ENCODE measurements at places on chromosomes 6 and 20.

DNA sequence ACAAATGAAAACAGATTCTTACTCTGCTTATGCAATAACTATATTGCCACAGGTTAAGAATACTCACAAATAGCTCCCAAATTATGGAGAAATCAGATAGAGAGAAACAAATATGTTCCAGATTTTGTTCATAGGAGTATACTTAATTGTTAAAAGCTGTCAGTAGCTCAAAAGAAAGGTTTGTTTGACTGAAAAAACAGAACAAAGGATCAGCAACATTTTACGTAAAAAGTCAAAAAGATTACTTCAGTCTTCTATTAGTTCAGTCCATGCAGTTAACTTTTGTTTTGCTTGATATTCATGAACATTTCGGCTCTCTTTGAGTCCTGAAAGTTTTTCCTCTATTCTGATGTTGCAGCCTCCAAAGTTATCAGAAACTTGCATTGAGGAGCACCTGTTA lies 13.4 kb upstream of the NANP start:
- no peak for DNase-seq

DNA sequence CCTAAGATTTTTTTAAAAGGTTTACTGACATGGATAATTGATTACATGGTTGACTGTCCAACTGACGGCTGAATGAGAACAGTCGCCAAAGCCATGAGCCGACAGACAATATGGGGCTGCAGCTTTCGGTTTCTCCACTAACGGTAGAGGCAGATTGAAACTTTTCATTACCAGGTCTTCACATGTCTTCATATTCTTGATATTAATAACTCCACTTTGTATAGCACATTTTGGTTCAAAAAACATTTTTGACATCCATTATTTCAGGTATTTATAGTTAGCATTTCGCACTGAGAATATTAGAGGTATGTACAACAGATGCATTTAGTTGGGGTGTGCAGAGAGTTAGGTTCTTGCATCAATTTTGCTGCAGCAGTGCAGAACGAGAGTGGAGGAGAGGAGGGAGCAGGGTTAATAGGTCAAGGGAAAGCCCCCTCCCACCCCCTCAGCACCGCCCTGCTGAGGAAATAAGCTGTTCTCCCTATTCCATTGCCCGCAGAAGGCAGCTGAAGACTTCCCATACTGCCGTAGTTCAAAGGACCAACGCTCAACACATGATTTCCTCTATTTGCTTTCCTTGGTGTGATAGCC lies 73.6 kb upstream of the ADTRP start:
- DNase-seq, result no peak

DNA sequence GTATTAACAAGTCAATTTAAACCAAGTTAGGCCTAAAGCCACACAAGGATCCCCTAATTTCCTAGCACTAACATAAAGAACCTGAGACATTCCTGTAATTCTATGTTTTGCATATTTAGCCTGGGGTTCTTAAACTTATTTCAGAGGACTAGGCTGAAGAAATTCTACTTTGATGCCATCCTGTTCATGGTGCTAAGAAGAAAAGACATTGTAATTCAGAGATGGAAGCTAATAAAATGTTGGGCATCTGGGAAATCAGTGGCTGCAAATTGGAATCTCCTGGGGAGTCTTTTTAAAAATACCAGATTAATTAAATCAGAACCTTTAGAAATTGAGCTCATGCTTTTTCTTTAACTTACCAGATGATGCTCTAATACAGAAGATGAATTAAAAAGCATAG lies 26.2 kb upstream of the IRAK1BP1 start:
- DNase-seq, result no peak

DNA sequence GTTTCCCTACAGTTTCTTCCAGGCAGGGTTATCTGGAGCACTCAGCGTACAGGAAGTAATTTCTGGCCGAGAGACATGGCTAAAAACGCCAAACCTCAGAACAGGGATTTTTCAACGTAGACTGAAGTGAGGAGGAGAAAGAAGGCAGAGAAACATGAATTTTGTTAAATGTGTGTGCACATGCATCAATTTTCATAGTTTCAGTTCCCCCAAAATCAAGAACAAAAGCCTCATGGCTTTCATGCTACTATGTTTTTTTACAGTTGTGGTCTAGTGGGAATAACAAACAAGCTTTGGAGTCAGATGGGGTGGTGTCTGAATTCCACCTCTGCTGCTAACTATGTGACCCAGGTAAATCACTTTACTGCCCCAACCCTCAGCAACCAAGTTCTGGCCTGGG lies 4.9 kb downstream of the TOMM34 start:
- DNase-seq, result no peak

DNA sequence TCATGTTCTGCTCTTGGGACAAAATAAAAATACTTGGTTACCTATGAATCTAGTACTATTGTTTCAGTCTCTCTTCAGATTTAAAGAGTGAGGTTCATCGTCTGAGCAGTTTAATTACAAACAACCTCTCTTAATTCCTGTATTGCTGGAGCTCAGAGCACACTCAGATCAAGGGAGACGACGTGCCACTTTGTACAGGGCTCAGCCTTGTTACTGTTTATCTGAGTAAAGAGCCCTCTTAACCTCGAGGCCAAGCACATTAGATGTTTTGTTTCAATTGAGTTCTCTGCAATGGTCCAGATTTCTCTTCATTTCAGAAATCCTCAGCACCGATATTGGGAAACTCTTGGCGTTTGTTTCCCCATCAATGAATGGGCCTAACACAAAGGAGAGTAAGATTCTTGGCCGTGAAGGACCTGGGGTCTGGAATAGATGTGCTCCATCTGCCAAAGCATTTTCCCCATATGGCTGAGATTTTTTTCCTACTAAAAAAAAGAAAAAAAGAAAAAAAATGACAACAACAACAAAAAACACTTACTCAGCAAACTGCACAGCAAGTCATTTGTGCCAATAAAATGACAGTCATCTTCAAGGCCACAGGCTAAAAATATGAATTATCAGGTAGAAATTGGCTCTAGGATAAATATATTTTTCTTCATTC lies 82.6 kb upstream of the CCN6 start:
- no peak for DNase-seq

GRCh38 chr6:154800338-154800737 lies 67.1 kb downstream of the SCAF8 start:
- no peak for DNase-seq

GRCh38 chr6:85484948-85485347 lies 35.1 kb downstream of the NT5E start:
- no peak for DNase-seq

- no peak for DNase-seq
Measured at GRCh38 chr6:128078276-128078675, 177.4 kb upstream of the THEMIS start.

DNA sequence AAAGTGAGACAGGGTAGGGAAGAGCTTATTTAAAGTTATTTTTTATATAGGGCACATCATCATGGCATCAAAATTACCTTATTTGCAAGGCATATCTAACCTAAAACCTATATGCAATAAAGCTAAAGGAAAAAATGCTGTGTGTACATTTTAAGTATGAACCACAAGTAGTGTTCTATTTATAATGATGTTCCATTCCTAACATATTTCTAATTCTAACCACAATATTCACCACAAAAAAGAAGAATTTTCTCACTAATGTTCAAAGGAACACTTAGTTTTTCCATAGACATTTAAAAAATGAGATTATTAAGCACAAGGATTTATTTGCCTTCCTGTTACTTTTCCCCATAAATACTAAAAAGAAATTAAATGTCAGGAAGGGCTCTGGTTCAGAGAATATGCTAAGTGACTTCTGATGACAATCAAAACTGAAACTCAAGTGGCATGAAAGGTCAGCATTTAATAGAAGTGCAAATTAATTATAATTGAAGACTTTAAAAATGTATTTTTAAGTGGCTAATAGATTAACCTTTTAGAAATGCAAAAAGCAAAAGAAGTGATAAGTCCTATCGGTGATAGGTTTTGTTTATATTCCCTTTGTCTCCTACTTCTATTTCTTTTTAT lies 25.1 kb downstream of the GPR63 start:
- DNase-seq, result no peak

DNA sequence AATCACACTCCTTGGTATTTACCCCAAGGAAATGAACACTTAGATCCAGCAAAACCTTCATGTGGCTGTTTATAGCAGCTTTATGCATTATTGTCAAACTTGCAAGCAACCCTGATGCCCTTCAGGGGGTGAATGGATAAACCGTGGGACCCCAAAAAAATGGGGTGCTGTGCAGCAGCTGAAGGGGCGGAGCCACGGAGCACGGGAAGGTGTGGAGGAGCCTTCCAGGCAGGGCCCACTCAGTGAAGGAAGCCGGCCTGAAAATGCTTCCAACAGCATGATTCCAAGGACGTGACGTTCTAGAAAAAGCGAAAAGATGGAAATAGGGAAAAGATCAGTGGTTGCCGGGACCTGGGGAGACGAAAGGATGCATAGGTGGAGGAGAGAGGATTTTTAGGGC lies 25.6 kb upstream of the FRMD1 start:
- peak; percentile 54 for DNase-seq

DNA sequence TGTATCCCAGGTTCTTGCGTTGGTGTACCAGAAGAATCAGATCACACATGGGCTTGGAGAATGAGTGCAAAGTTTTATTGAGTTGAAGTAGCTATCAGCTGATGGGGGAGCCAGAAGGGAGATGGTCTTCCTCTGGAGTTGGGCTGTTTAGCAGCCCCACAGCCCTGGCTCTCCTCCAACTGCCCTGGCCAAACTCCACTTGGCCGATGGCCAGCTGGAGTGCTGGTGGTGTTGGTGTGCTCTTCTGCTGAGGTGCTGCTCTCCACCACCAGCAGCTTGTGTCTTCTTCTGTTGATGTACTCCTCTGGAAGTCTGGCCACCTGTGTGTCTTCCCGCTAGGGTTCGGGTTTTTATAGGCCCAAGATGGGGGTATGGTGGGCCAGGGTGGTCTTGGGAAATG lies 172.8 kb downstream of the TINAG start:
- no peak for DNase-seq

DNA sequence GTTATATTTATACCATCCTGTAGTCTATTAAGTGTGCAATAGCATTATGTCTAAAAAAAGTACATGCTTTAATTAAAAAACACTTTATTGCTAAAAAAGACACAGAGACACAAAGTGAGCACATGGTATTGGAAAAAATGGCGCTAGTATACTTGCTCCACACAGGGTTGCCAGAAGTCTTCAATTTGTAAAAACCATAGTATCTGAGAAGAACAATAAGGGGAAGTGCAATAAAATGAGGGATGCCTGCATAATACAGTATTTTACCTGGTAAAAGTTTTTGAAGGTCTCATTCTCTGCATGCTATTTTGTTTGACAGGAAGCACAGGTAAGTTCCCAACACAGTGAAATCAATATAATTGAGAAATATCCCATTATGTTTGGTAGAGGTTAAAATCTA lies 1.6 kb downstream of the NOX3 start:
- no peak for DNase-seq

- no peak for DNase-seq
Measured at GRCh38 chr6:121619013-121619412, 183.6 kb downstream of the GJA1 start.

- DNase-seq, result no peak
Measured at GRCh38 chr6:132712366-132712765, 1.5 kb downstream of the VNN1 start.

GRCh38 chr20:11581271-11581670 lies 336.4 kb upstream of the BTBD3 start:
- DNase-seq, result no peak

DNA sequence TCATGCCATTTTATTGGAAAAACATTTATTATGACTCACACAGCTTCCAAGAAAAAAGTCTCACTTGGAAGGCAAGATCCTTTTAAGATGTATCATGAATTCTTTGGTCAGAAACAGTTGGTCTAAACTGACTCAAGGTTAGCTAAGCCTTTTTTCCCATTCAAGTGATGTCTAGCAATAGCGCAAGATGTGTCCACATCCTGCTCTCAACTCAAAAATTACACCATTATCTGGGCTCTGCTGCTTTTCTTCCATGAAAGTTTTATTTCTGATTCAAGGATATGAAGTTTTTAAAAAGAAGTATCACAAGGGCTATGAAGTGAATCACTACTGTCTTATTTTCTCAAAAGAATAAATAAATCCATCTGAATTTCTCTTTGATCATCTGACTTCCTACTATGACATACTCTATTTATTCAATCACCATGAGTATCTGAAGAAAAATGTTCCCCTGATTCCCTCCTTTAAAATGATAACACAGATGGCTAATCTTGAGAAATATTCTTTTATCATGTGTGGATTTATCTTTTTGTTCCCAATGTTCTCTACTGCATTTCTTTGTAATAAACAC lies 139.2 kb downstream of the AHI1 start:
- DNase-seq, result no peak

DNA sequence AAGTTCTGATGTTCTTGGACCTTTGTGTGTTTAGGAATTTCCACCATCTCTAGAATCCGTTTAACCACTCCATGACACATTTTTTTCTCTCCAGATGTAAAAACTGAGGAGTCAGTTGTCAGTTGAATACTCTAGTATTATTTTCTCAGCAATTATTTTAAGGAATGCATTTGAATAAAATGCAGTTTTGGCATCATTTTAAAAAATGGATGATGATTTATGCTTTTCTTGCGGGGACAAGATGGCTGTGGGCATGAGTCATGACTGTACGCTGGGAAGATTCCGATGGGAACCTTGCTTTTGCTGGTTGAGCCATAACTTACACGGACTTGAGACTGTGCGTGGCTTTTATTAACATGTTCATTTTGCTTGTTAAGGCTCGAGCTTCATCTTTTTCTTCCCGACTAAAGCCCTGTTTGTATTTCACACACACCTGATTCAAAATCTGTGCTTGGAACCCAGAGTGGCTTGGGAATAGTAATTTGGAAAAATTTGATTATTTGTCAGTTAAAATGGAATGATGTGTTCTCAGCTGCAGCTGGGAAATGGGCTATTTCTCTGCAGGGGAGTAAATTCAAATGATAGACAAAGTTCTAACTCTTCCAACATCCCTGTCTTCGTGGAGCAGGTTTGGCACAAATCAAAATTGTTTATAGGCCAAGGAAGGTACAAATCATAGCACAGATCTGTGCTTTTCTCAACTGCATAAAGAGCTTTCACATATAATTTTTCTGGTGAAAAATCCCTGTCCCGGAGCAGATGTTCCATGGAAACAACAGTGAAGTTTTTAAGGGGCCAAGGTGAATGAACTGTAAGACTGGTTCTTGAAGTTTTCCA lies 470.5 kb upstream of the JAG1 start:
- no peak for DNase-seq

DNA sequence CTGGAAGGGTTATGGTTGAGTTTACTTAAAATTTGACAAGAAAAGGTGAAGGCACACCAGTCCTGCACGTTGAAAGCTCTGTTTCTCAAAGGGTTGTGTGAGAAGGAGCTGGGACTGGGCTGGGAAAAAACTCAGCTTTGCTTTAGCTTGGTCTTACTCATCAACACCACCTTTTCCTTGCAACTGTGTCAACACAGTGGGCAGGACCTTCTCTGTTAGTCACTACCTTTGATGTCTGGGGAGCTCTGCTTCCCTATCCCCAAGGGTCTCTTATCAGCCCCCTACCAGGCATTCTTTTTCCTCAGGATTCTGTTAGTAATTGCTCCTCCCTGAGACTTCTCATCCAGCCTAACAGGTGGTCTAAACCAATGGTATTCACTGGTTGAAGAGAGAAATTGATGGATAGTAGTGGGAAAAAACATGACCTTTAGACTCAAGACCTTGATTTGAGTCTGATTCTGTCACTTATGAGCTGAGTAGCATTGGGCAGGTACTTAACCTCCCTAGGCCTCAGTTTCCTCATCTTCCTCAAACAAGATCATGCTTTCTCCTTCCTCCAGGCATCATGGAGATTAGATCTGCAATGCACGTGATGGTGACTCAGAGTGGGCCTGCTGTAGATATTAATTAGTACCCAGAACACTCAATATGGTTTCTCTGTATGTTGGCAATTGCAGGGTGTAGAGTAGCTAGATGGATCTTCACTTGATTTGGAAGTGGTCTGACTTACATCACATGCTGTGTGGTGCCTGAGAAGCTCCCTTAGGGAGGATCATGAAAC lies 17.2 kb upstream of the FOXA2 start:
- no peak for DNase-seq

- DNase-seq, result no peak
Measured at GRCh38 chr6:144469144-144469575, 184.0 kb downstream of the UTRN start.
